ENCODE measurements at places on chromosomes 3 and 15.

GRCh38 chr3:124701687-124702086 lies 28.6 kb upstream of the UMPS start:
- peak; percentile 42 for DNase-seq

- DNase-seq = no peak
Observed at GRCh38 chr3:60015032-60015705, 965.3 kb upstream of the CFAP20DC start.

DNA sequence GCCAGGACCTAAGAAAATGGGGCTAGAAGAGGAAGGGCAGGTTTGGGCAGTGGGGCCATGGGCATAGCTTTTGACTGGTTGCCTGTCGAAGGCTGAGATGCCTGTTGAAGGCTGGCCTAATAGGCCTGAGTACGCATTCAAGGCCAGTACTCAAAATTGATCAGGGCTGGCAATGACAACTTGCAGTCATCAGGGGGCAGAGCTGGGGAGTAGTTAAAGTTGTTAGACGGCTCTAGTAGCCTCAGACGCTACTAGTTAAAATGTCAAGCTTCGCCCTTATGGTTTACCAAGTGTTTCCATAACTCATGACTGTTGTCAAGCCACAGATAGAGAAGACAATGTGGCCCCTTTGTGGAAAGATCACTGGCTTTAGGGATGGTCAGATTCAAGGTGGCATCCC lies 28.7 kb downstream of the SPG21 start:
- DNase-seq = no peak

GRCh38 chr15:99324082-99324620 lies 72.9 kb downstream of the LRRC28 start:
- peak; percentile 53 for DNase-seq

DNA sequence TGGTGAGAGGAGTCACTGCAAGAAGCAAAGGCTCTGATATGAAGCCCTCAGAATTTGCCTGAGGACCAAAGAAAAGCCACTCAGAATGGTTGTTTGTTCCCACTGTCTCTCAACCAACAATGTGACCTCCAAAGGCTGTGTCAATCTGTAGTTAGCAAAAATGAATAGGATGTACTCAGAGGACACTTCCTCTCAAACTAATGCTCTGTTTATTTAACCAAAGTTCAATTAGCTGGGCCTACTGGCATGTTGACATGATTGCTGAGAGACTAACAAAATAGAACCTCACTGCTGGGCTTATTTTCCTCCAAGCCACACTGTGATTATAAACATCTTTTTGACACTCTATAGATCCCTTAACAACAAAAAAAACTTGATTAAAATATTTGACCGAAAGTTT lies 522.5 kb downstream of the OCA2 start:
- no peak for DNase-seq

GRCh38 chr3:184300378-184300720 lies 1.3 kb downstream of the PSMD2 start:
- no peak for DNase-seq

- no peak for DNase-seq
Observed at GRCh38 chr3:129686941-129687340, 80.5 kb upstream of the PLXND1 start.

- DNase-seq = no peak
Observed at GRCh38 chr3:9747267-9747666, 2.5 kb upstream of the OGG1 start.

DNA sequence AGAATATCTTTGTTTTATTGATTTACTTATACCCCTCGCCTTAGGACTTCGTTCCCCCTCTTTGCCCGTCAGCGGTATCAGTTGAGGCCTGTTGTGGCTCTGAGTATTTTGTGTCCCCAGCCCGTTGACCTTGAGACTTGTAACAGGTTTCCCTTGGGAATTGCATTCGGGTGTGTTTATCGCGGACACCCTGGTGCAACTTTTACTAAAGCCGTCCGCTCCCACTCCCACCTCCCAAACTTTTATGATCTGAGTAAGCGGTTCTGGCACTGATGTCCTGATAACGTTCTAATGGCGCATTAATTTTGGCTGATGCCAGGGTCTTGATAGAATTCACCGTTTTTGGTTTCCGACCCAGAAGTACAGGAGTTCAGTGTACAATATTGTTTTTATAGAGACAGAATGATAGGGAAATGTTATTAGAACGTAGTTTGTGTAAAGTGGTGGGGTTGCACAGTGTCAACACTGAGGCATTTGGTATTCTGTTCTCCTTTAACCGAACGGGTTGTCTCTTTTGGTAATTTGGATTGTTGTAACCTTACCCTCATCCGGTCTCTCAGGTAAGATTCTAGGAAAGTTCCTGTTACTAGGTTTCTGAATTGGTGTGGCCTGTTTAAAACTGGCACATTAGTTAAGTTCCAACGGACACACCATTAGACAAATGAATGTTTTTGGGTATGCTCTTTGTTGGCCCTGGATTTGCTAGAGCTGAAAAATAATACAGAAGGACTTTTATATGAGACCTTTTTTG lies 47.8 kb downstream of the OIP5 start:
- no peak for DNase-seq

DNA sequence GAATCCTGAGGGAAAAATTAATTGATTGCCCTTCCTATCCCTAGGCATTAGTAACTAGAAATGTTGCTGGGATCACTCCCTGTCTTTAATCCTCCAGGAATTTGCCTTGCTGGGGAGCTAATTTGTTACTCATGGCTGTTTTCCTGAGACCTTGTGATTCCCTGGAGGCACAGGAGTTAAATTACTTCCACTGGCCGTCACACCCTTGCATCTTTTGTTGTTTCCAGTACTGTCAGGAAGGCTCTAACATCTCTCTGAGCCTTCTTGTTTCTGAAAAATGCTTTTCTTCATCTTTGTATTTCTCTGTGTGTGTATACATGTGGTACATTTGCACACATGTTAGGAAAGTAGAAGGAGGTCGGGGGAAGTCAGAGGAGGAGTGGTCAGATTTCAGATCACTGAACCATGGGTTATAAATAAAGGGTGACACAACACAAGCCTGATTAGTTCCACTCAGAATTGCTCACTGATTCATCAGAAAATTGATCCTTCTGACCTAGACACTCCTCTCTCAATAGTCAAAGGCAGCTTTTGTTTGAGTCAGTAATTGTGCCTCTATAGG lies 23.5 kb upstream of the LRRFIP2 start:
- DNase-seq = peak; percentile 95

DNA sequence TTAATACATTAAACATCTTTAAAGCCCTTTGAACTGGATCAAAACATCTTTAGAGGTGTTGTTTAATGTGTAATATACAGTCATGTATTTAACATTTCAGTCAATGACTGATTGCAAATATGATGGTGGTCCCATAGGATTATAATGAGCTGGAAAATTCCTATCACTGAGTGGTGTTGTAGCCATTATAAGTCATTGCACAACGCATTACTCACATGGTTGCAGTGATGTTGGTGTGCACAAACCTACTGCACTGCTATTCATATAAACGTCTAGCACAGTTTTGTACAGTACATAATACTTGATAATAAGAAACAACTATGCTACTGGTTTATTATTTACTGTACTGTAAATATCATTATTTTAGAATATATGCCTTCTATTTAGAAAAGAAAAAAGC lies 75.6 kb downstream of the DTWD1 start:
- no peak for DNase-seq

GRCh38 chr3:27034255-27034654 lies 334.9 kb downstream of the NEK10 start:
- no peak for DNase-seq

- DNase-seq = no peak
Observed at GRCh38 chr3:153173758-153174516, 11.9 kb downstream of the RAP2B start.

DNA sequence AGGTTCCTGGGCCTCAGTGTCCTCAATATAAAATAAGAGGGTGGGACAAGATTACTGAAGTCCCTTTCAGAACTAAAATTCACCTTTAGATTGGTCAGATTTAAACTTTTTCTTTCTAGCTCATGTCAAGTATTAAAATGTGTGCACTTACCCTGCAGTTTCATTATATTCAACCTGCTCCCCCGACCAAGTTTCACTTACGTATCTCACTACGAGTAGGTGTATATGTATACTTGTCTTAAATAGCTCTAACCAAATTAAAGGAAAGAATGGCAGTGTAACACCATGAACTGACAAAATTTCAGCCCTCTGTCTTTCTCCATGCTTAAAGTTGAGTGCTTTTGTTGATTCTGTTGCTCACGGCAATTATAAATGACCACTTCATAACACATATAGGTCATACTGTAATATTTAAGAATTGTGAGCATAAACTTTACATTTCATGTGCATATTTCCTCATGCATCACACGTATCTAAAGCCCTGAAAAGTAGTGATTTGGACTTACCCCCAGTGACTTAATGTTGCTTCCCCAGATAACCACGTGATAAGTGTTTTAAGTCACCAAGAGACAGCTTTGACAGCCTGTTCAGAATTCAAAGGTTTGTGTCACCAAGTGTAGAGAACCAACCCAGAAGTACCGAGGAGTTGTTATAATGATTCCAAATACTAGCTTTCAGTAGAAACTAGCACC lies 70.0 kb downstream of the PGPEP1L start:
- DNase-seq = no peak

DNA sequence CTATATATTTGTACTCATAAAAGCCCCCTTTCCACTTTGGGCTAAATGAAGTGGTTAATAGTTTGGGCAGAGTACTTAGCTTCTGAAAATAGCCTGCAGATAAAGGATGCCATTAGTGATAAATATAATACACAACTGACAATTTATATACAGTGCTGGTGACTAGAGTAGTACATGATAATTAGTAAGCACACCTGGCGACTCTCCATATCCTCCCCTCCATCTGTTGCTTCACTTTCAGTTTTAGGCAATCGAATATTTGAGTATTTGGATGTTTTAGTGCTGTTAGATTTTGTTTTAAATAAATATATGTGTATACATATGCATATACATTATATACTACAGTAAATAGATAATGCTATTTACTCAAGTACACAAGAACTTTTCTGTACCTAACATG lies 35.9 kb upstream of the CHMP2B start:
- no peak for DNase-seq

DNA sequence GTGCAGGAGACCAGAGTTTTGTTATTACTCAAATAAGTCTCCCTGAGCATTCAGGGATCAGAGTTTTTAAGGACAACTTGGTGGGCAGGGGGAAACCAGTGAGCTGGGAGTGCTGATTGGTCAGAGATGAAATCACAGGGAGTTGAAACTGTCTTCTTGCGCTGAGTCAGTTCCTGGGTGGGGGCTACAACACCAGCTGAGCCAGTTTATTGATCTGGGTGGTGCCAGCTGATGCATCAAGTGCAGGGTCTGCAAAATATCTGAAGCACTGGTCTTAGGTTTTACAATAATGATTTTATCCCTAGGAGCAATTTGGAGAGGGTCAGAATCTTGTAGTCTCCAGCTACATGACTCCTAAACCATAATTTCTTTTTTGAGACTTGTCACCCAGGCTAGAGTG lies 13.8 kb upstream of the ZNF662 start:
- no peak for DNase-seq

DNA sequence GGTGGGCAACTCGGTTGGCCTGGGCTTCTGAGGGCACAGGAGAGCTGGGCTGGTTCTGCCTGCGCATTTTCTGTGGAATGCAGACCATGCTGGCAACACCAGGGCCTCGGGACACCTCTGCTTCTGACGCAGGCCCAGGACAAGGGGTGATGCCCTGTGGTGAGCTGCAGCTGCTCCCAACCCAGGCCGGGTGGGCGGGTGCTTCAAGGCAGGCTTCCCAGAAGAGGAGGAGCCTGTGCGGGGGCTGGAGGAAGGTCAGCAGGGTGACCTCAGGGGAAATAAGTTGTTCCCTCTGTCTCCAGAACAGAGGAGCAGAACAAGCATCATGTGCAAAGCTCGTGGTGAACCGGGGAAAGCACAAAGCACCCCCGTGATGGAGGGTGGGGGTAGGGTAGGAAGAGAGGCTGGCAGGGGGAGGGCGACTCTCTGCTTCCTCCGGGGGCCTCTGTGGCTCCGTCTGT lies 11.0 kb upstream of the PLXNA1 start:
- DNase-seq = no peak

DNA sequence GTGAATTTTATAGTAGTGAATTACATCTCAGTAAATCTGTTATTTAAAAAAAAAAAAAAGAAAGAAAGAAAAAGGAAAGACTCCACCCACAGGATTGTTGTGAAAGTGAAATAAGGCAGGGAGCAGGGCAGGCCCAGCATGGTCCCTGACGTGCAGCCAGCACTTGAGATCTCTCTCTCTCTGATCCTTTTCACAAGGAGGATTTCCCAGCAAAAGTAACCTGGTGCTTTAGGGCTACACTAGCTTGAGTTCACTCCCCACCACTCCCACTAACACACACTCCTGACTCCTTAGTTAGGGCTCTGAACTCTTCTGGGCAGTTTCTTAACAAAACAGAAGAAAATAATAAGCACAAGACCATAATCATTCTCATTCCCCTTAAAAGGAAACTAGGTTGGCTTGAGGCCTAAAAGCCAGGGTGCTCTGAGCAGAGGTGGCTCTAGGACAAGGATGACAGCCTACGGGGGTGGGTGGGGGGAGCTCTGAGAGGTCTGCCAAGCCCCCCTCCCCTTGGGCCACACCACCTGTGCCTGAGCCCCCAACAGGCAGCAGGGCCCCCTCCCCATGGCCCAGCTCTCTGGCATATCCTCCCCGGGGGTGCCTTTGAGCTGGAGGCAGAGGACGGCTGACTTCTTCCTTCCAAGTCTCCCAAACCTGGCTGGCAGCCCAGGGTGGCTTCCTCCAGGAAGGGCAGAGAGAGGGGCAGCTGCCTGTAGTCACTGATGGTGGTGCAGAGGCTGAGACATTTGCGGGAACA lies 856 bp downstream of the TMEM40 start:
- peak; percentile 27 for DNase-seq

DNA sequence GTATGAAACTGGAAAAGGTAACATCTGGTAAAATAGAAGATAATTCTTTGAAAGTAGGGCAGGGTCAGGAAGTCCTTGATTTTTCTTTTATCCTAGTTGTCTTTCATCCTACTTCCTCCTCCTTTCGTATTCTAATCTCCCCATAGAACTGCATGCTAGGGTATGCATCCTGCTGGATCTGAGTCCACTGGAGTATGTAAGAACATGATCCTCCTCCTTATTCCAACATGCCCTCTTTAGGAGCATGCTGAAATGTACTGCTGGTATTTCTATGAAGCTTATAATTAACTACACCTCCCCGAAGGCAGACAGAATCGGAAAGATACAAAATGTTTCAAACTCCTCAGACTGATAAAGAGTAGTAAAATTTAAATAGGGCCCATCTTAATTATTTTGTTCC lies 493.8 kb downstream of the AGBL1 start:
- DNase-seq = no peak

GRCh38 chr15:30675126-30675525 lies 49.2 kb downstream of the ARHGAP11B start:
- no peak for DNase-seq

GRCh38 chr3:194957743-194958240 lies 272.1 kb downstream of the FAM43A start:
- DNase-seq = no peak

DNA sequence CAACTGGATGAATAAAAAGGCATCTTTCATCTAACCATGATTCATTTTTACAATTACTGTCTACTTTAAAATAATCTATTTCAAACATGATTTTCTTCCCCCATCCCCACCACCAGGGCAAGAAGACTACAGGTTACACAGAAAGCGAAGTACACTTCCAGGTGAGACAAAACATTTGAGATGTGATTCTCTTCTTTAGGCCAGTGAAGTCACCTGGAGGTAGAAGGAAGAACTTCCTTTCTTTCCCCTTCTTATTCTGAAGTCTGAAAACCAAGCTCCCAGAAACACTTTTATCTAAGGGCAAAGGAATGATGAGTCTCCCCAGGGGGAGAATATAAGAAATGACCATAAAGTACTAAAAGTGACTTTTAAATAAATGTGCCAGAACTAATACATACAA lies 36.7 kb downstream of the SHQ1 start:
- DNase-seq = no peak

- DNase-seq = peak; percentile 26
Observed at GRCh38 chr3:127035677-127036076, 52.8 kb downstream of the PLXNA1 start.

- peak; percentile 6 for DNase-seq
Observed at GRCh38 chr15:101372149-101372577, 77.1 kb upstream of the SNRPA1 start.
